Dorsolateral prefrontal cortex (tissue), 122 donors: ENCODE measurements at places on chromosomes 7 and 10.

DNA sequence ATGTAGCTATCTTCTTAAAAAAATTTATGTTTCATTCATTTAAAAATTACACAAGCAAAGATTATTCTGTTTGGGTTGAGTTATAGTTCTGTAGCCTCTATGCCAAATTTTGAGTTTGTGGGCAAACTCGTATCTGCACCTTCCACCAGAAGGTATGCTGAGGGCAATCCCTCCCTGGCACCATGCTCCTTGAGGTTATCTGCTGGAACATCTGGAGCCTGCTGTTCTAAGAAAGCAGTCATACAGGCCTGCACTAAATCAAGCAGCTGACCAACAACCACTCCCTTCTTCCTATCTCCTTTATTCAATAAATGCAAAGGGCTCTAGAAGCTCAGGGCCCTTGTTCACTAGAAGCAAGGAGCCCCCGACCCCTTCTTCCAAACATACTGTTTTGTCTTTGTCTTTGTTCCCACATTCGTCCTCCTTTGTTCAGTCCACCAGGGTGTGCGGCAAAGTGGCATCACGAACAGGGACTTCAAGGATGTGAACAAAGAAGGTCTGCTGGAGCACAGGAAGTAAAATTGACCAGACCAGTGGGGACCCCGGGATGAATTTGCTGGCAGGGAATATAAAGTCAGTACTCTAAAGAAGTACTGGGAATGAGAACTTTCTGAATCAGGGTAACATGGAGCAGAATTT, 36.4 kb downstream of the OR13A1 start:
- DNase-seq = no peak

GRCh38 chr10:119289227-119289920, 82.0 kb downstream of the GRK5 start:
- no peak for DNase-seq

- no peak for DNase-seq
Observed at GRCh38 chr10:90614631-90615030, 243.2 kb downstream of the HTR7 start.

DNA sequence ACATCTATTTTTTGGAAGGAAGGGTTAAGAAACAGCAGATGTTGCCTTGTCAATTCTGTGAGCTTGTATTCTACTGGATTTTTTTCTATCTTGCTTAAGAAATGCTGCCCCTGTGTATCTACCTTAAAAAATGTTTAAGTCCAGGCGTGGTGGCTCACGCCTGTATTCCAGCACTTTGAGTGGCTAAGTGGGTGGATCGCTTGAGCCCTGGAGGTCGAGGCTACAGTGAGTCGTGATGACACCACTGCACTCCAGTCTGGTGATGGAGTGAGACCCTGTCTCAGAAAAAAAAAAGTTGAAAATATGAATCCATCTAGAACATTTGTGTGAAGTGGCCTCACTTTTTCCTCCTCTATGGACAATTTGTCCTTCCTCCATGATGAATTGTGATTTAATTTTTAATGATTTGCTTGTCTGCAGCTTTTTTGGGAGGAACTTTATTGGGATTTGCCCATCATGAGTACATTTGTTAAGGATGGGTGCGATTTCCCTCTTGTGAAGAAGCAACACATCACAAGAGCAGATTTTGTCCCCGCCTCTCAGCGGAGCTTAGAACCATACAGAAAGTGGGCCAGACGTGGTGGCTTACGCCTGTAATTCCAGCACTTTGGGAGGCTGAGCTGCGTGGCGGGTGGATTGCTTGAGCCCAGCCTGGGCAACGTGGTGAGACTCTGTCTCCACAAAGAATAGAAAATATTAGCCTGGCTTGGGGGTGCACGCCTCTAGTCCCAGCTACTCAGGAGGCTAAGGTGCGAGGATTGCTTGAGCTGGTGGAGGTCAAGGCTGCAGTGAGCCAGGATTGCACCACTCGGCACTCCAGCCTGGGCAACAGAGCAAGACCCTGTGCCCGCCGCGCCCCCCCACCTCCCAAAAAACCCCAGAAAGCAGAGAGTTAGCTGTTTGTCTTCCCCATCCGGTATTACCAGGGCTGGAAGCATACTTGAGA, 57.7 kb downstream of the DNAJB6 start:
- no peak for DNase-seq

DNA sequence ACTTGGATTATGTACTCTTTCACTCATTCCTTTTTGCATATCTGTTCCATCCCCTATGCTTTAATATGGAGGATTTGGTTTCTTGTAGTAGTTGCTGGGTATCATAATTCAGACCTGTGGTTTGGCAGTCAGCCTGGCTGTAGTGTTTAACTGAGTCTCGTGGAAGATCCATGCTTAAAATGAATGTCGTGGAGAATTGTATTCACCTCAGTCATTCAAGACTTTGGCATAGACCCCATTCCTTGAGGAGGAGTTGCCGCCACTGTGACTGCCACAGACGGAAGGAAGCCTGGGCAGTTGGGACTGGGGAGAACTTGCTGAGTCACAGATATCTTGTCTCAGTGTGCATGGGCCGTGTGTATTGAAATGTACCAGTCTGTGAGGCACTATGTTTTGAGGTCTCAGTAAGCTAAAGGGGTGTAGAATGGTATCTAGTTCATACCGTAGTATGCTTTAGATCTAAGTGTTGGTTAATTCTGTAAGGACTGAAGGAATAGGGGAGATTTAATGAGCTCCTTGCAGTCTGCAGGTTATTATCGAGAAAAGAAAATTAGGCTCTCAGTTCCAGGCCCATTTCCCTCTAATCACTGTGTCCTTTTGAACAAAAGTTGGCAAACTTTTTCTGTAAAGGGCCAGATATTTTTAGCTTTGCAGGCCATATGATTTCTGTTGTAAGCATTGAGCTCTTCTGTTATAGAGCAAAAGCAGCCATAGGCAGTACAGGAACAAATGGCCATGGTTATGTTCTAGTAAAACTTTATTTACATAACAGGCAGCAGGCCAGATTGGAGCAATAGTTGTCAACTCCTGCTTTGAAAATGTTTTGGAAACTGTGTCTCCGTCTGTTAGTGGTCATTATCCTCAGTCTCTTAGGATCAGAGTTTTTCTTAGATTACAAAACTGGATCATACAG, 76.8 kb downstream of the TPST1 start:
- DNase-seq = peak; percentile 17

DNA sequence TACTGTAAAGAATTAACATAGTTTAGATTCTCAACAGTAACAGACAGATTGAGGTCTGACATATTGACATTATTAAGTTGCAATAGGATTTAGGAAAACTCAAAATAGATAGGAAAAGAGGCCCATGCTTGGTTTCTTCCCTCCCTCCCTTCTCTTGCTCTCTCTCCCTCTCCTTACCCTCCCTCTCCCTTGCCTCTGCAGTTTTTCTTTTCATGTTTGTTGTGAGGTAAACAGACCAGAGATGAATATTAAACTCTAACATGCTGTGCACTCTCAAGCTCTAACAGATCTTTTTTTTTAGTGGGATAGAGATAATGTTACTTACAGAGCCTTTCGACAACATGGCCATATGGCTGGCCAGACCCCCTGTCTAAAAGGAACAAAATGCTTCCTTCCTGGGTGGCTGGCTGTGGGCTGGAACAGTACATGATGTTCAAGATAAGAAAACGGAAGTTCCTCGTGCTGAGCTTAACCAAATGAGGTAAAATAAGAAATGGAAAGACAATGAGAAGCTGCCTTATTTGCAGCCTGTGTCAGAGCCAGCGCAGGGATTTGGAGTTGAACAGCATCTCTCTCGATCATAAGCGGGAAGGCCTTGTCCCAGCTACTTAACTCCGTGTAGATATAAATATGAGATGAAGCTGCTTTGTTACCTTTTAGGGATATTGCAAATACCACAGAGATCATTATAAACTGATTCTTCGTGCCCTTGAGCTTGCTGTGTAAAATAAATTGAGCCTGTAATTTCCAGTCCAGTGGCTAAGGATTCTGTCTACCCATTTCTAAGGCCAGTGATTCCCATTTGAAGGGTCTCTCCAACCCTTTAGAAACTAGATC, 391.9 kb upstream of the NPVF start:
- no peak for DNase-seq

GRCh38 chr7:95321720-95322119, 2.6 kb downstream of the PON1 start:
- no peak for DNase-seq

GRCh38 chr10:11604865-11605650, 6.4 kb downstream of the USP6NL start:
- no peak for DNase-seq

DNA sequence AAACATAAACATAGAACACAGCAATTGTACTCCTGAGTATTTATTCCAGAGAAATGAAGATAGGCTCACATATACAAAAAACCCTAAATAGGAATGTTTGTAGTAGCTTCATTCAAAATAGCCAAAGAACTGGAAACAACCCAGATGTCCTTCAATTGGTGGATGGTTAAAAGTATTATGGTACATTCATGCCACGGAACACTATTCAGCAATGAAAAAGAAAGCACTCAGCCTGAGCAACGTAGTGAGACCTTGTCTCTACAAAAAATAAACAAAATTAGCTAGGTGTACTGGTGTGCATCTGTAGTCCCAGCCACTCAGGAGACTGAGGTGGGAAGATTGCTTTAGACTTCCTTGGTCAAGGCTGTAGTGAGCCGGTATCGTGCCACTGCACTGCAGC, 94.4 kb downstream of the RAPGEF5 start:
- no peak for DNase-seq

- no peak for DNase-seq
Observed at GRCh38 chr10:5735119-5735518, 50.5 kb downstream of the TASOR2 start.

GRCh38 chr7:108147031-108147563, 16.9 kb upstream of the LAMB4 start:
- no peak for DNase-seq

GRCh38 chr10:52319926-52320325, 5.8 kb downstream of the DKK1 start:
- no peak for DNase-seq

DNA sequence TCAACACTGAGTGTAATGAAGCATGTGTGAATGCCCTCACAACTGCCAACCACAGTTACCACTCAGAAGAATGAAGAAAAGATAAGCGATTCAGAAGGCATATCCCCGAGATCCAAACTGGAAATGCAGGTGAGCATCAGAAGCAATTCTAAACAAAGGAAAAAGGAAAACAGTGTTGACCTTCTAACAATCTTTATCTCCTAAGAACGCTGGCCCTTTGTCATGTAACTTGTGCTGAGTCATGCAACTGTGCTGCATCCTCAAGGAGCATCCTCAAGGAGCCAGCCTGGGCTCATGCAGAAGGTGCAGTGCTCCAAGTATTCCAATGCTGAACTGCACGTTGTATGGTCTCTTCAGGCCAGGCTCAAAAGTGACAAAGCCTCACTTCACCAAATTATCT, 30.6 kb downstream of the SEC61G start:
- no peak for DNase-seq

GRCh38 chr7:98369726-98370125, 31.2 kb downstream of the BAIAP2L1 start:
- DNase-seq = no peak

DNA sequence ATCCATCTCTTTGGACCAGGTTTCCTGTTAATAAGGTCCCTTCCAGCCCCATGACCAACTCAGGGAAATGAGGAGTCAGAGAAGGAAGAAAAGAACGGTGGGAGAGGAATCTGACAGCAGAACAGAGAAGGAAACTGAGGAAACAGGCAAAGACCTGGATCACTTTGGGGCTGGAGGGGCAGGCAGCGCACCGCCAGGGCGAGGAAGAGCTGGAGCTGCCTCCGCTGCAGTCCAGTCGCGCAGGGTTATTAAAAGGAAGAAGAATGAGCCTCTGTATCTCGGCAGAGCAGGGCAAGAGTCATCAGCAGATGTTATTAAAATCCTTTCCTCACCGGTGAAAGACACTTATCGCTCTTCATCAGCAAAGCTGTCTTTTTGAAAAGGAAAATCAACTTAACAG, 37.7 kb upstream of the R3HCC1L start:
- DNase-seq = no peak

DNA sequence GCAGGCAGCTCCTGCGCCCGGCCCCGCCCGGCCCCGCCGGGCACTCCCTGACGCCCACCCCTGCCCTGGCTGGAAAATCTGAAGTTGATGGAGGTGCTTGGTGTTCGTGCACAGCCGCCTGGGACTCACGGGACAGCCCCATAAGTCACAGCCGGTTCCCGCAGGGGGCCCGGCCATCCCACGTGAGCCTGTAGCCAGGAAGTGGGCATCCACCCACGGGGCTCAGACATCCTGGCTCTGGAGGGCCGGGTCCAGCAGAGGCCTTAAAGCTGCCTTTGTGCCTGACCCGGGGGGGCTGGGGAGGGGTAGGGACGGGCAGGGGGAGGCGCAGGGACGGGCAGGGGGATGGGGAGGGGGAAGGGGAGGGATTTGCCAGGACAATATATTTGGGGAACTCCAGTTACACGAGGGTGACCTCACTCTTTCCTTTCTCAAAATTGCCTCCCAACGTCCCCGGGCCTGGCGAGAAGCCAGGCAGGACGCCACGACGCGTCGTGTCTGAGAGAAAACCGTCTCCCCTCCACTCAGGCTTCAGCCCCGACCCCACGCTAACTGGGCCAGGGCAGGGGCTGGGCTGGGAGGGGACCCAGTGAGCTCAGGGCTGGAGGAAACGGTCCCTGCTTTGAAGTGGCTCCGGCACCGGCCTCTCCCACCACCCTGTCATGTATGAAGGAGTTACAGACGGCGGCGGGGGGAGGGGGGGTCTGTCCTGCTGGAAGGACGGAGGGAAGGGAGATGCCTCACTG, 82.1 kb upstream of the PDGFA start:
- DNase-seq = no peak

DNA sequence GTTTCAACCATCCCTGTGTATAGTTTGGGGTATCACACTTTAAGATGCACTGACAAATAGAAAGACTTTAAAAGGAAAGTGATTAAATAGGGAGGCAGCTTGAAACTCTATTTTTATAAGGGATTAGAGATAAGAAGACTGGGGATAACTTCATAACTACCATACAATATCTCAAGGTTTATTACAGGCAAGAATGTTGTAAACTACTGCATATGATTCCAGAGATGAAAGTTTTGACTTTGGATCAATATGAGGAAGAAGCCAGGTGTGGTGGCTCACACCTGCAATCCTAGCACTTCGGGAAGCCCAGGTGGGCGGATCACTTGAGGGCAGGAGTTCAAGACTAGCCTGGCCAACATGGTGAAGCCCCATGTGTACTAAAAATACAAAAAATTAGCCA, 96.1 kb downstream of the DNAJC1 start:
- no peak for DNase-seq

DNA sequence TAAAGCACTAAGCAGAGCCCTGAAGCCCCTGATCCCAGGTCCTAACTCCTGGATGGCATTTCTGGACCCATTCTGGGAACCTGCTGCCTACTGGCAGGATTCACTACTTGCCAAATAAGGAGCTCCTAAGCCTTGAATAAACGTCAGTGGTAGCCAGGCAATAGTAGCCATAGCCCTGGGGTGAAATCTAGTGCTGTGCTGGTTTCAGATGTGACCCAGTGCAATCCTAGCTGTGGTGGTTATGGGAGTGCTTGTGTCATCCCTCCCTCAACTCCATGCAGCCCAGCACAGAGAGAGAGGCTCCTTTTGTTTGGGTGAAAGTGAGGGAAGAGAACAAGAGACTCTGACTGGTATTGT, 43.7 kb downstream of the PCLO start:
- no peak for DNase-seq

GRCh38 chr10:43623351-43623750, 17.1 kb downstream of the ZNF485 start:
- no peak for DNase-seq

- DNase-seq = no peak
Observed at GRCh38 chr7:139774376-139774775, 3.4 kb downstream of the HIPK2 start.
